ENCODE measurements at places on chromosomes 11 and 22. TPM values are rescaled to one million over a fixed set of nuclear protein-coding genes. Genes with fewer than 3 reads are reported as not detected.

Gene PDHX
- 47.1 TPM for total RNA-seq

DNA sequence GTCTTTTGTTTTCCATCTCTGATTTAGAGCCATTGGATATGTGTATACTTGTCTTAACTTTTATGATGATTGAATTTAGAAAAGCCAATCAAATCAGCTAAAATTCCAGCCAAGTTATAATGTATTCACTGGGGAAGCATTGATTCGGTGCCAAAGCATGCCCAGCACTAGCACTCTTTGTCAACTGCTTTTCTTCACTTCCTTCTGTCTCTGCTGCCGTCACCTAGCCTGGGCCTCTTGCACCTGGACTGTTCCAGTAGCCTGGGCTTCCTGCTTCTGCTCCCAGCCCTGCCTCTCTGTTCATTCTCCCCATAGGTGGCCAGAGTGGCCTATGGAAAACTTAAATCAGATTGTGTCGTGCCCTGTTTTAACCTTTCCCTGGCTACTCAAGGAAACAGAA lies 80.7 kb downstream of the NAV2 start:
- no peak overlapping the region for H3K27ac ChIP-seq
- H3K4me1 ChIP-seq, result peaks cover 13% of the 10 kb centered on the region
- peaks cover 7% of the 10 kb centered on the region for H3K36me3 ChIP-seq
- H3K4me3 ChIP-seq, result no peak overlapping the region
- no peaks in the 10 kb centered on the region for H3K27me3 ChIP-seq

- no peak for DNase-seq
- no peaks in the 10 kb centered on the region for H3K36me3 ChIP-seq
- no peak overlapping the region for H3K27ac ChIP-seq
- H3K27me3 ChIP-seq, result no peaks in the 10 kb centered on the region
- no peak overlapping the region for H3K4me3 ChIP-seq
Observed at GRCh38 chr11:88801484-88802123, 264.2 kb downstream of the GRM5 start.

GRCh38 chr11:76083563-76084451 lies 122.5 kb downstream of the WNT11 start:
- H3K36me3 ChIP-seq, result no peaks in the 10 kb centered on the region
- H3K27ac ChIP-seq, result no peak overlapping the region
- DNase-seq, result no peak
- peaks cover 2% of the 10 kb centered on the region for H3K4me1 ChIP-seq

Gene MMP8
- not detected for total RNA-seq

Measured in H1 (cell line).